Posterior vena cava (tissue), 2 donors: ENCODE measurements at places on chromosomes 5 and 9. TPM values are rescaled to one million over a fixed set of nuclear protein-coding genes. Genes with fewer than 3 reads are reported as not detected.

Gene KCNN2
- total RNA-seq, result 0.24 TPM

Gene PDE6A
- total RNA-seq, result not detected

DNA sequence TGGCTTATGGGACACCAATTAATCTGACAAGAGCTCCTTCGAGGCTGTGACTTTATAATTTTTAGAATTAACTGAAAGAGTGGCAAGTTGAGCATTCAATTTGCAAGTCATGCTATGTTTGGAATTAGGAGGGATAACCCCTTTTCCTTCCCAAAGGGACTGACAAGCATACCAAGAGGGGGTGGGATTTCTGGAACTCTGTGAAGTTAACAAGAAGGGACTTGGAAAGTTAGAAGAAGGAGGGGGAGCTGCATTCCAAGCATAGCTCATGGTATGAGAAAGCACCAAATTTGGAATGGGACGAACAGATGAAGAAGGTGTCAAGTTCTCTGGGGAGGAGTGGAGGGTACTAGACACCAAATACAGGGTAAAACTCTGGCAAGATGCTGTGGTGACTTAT lies 8.9 kb upstream of the PALM2AKAP2 start:
- DNase-seq, result no peak

GRCh38 chr5:1016036-1016435 lies 7.4 kb downstream of the NKD2 start:
- no peak for DNase-seq

DNA sequence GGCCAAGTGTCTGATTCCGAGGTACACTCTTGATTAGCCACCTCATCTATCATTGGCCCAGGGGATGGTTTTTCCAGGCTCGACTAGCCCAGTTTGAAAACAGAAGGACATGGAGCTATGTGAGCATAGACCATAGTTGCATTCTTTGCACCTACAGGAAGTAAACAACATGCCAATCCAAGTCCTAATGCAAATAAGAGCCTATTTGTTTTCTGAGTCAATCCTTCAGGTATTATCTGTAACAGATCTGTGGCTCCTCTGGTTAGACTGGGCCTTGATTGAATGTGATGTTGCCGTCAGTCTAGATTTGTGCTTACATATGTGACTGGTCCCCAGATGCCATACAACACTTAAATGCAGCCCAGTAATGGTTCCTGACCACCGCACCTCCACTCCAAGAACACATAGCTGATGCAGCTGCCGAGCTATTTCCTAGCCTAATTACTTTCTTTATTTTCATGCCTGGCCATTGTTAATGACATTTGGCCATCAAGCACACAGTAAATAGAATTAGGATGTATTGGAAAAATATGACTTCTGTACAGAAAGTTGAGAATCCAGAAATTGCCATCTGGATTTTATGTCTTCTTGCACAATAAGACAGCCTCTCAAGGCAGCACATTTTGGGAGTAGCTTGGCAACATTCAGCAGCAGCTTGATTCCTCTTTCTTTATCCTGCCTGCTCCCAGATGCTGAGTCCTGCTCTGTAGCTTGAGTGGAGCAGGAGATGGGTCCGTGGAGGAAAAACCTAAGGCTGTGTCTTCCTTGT lies 29.5 kb upstream of the ARHGAP26 start:
- no peak for DNase-seq

- DNase-seq, result no peak
Observed at GRCh38 chr5:132777209-132778069, at the start of gene SEPTIN8. SEPTIN8 (minus strand) TSS chr5:132777239; CDS start chr5:132777137, 102 bp downstream.

- no peak for DNase-seq
Observed at GRCh38 chr9:72788966-72789735, 163.7 kb downstream of the ALDH1A1 start.

GRCh38 chr5:129271308-129271707 lies 176.8 kb downstream of the ISOC1 start:
- no peak for DNase-seq
